ENCODE measurements at places on chromosomes 7 and 10.

GRCh38 chr7:29748286-29749099 lies 57.8 kb upstream of the WIPF3 start:
- DNase-seq = no peak

DNA sequence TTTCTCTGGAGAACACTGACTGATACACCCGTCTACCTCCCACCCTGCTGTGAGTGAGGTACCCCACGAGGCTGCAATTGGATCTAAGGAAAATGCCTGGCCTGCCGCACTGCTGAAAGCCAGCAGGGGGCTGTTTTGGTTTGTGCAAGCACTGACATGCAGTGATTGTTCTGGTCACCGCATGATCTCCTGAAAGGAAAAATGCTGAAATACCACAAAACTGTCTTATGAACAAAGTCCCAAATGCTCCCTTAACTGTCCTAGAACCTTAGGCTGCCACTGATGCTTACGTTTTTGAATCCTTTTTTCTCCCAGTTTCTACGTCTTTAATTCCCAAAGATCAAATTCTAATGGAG lies 132.7 kb downstream of the JCAD start:
- no peak for DNase-seq

GRCh38 chr10:95567903-95568630 lies 6.9 kb upstream of the SORBS1 start:
- DNase-seq = no peak

DNA sequence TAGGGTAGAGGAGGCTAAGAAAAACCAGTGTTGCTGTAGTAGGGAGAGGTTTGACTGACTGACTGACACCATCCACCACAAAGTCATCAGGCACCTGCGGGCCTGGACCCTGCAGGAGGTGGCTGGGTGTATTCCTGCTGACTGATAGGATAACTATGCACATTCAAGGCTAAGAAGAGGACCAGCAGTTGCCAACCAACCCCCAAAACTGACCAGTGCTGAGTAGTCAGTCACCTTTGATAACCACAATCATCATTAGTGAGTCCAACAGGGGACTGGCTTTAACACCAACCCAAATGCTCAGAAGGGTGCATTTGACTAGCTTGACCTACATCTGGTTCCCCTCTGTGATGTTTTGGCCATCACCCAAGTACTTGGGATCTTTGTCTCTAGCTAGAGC lies 30.5 kb downstream of the PLXNA4 start:
- DNase-seq = no peak

- peak; percentile 86 for DNase-seq
These were observed 220.5 kb downstream of the CDK14 start for GRCh38 chr7:90816511-90817142.

- no peak for DNase-seq
These were observed 63.7 kb downstream of the ARHGAP12 start for GRCh38 chr10:31864834-31865518.

- no peak for DNase-seq
These were observed 497.8 kb downstream of the DNAJB6 start for GRCh38 chr7:157834501-157835163.

DNA sequence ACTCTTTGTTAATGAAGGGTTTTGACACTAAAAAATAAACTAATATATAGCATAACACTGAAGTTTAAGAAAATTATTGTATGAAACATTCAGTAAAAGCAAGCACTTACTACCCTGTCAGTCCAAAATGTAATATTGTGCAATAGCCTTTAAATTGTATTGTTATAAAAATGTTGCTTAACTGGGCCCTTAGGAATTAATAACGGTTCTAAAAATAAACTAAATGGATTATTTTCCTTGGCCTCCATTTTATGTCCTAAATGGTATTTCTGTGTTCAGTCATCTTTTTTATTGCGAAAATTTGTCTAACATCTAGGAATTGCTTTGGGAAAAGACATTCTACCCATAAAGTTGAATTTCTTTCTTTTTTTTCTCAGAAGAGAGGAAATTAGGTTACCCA lies 49.0 kb upstream of the ABI1 start:
- DNase-seq = peak; percentile 2

DNA sequence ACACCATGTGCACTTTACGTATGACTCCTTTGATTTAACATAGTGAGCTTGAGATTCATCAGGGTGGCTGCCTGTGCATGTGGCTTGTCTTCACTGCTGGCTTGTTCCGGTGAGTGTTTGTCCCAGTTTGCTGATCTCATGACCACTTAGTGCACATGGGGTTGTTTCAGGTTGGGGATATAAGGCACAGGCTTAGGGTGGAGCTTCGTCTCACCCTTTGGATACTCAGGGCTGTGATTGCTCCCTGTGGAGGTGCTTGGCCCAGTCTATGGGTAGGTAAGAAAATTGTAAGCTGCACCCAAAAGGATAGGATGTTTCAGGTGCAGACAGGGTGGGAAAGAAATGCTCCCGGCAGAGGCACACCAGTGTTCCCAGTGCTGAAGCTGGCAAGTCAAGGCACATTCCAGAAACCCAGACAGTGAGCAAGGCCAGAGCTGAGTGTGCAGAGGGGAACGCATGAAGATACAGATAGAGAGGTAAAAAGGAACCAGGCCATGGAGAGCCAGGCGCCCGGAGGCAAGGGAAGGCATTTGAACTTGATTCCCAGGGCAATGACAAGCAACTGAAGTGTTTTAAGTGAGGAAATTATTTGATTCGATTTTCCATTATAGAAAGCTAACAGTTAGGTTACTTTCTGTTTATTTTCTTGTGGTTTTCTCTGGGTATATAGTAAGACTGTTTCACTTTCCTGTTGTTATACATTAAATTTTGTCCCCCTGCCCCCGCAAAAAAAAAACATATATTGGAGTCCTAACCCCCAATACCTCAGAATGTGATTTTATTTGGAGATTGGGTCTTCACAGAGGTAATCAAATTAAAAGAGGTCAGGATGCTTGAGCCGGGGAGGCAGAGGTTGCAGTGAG lies 289.8 kb upstream of the KLF6 start:
- DNase-seq = no peak

- no peak for DNase-seq
These were observed 1019.7 kb upstream of the LRRN3 start for GRCh38 chr7:110071192-110071591.

Data from GM04503 (cell line).